HT1080 (cell line): ENCODE measurements at places on chromosomes 5 and 9.
A peak's percentile ranks its signal among the peaks of the same experiment; 100 is the strongest.

GRCh38 chr9:122287214-122287720 lies 22.6 kb downstream of the MRRF start:
- no peak for DNase-seq

- peak; percentile 61 for DNase-seq
These were observed 6.3 kb downstream of the SHB start for GRCh38 chr9:38062498-38063362.

DNA sequence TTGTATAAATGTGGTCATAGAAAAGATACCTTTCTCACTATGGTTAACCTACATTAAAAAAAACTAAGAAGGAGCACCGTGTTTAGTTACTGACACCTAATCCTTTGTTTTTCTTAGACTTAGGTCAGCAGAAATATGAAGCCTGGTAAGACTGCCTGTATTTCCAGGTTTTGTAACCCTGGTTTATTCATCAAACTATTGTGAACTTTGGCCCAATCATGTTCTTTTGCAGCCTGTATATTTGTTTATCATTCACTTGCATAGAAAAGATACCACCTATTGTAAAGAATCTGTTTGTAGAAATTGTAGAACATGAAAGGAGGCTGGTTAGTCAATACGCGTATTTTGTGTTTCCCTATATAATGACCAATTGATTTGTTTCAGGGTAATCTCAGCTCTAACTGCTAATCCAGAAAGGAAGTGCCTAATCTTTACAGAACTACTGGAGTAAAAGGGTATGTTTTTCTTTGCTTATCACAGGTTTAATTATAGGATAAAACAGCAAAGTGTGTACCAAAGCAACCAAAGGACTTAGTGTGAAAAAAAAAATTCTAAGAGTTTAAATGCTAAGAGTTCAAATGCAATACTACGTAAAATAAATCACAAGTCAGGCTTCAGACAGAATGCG lies 103.6 kb downstream of the LURAP1L start:
- DNase-seq = peak; percentile 42

- DNase-seq = peak; percentile 12
These were observed 1.8 kb upstream of the LNPEP start for GRCh38 chr5:96933764-96934707.

DNA sequence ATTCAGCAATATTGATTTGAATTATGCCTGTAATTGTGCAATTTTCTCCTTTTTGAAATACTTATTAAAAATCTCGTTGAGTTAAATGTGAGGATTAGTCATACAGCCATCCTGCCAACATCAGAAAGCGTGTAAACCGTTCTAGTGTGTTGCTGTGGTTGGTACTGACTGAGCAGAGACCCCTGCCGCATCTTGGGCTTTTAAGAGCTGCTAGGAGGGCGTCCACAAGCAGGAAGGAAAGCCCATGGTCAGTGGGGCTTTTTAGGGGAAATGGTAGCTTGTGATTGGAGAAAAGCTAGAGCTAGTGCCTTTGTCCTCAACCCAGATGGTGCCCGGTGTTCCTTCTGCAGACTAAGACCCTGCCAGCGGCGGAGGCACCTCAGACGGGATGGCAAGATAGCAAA lies 1.3 kb downstream of the SDHA start:
- DNase-seq = peak; percentile 47

- DNase-seq = no peak
These were observed 13.2 kb downstream of the P4HA2 start for GRCh38 chr5:132214491-132214890.

DNA sequence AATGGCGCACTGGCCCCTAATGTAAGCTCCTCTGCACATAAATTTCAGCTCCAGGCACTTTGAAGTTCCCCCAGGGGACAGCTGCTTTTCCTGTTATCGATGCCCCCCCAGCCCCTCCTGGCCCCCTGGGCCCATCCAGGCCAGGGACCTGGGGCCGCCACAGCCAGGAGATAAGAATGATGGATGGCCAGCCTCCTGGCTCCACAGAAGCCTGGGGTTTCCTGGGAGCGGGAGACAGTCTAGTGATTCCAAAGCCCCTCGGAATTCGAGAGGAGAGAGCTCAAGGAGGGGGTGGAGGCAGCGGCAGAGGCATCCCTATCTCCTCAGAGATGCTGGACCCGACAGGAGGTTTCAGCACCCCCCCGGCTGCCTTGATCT lies 98.4 kb upstream of the HAND1 start:
- DNase-seq = no peak

DNA sequence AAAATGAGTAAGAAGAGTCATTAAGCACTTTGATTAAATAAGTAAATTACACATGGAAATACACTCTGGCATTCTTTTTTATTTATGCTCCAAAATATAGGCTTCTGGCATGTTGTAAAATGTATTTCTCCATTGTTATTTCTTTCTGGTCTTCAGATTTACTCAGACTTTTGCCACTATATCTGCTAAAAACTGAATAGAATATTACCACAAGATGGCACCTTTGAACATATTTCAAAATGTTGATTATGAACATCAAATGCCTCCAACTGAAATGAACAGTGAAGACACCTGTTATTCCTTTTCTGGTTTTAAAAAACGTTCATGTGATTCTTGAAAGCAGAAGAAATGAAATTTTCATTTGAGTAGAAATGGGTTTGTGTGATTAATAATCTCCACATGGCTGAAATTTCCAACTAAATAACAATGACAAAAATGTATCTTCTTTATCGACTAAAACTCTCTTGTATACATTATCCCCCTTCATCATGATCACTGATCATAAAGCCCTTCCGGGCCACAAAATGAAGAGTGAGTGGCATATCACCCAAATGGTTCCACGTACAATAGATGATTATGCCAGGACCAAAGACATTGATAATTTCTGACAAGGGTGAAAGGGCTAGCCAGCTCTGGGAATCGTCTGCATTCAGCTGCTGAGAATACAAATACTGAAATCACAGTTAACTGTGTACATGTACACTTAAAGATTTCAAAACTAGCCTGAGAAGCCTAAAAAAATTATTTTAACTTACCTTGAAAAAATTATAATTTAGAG lies 23.8 kb downstream of the TYRP1 start:
- DNase-seq = peak; percentile 17

DNA sequence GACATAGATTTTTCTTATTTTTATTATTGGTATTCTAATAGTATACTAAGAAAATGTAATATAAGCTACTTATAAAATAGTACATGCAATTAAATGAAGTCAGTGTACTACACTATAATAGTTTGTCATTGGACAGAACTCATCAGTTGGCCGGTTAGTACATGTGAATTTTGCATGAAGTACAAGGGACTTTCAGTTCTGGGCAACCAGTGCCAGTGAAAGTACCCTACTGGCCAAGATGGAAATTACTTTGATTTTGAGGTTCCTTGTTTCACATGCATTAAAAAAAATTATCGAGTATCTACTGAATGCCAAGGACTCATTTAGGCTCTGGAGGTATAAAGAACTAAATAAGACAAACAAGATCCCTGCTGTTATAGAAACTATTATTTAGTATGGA lies 213.4 kb upstream of the ELL2 start:
- DNase-seq = no peak

- DNase-seq = peak; percentile 72
These were observed 32.7 kb downstream of the DMRT3 start for GRCh38 chr9:1009101-1009707.

GRCh38 chr5:76113103-76113502 lies 29.9 kb downstream of the SV2C start:
- DNase-seq = no peak

GRCh38 chr5:133838286-133838685 lies 130.1 kb downstream of the C5orf15 start:
- DNase-seq = no peak

DNA sequence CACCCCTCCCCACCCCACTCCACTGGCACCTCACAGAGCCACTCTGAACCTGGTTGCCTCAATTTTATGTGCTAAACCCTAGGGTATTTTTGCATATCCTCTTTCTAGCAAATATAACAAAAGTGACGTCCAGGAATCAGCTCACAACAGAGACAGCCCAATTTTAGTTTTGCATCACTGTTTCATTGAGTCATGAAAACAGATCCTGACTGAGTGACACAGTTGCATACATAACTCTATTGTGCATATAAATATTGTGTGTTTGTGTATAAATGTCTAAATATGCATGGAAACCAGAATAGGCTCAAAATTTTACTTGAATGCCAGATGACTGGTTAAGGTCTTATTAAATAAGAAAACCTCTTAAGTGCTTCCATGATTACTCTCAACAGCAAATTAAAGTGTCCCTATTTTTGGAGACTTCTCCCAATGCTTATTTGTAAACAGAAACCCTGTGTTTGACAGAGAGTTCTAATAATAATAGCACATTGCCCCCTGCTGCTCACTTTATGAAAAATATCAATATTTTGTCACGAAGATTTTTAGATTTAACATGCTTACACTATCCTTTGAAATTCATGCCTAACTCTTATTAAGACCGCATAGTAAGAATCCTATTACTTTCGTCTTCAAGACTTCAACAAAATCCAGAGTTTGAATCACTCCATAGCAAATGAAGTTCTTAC lies 75.5 kb upstream of the PRRC1 start:
- DNase-seq = no peak

- no peak for DNase-seq
These were observed 29.7 kb upstream of the BARX1 start for GRCh38 chr9:93984860-93985259.

- no peak for DNase-seq
These were observed 77.4 kb downstream of the KIAA0825 start for GRCh38 chr5:94540856-94541494.

DNA sequence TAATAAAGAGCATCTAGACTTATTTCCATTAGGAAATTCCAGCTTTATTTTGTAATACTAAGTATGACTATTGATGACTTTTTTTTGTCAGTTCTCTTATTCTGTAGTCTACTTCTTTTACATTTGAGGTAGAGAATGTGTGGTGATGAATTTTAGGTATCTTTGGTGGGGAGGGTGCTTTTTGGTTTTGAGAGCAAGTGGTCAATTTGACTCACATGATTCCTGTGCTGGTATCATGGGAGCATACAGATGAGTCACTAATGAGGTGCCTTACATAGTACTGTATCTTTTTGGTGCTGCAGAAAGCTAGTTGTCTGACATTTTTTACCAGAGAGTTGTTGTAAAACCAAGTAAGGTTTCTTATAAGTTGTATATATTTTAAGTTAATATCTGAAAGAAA lies 35.3 kb downstream of the ERBIN start:
- peak; percentile 48 for DNase-seq

DNA sequence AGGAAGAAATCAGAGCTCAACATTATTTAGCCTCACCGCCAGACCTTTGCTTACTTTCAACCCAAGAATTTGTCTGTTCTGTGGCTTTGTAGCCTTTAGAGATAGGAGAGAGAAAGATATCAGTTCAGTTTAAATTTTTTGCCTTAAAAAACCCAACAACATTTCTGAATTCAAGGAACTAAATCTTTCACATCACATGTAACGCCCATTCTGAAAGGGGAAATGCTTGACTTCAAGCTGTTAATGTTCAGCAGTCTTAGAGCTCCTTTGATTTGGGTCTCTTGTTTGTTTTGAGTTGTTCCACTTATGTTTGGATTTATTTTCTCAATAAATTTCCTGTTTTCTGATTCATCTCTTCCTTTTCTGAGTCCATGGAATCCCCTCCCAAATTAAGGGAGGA lies 294.5 kb downstream of the ARHGAP26 start:
- no peak for DNase-seq

DNA sequence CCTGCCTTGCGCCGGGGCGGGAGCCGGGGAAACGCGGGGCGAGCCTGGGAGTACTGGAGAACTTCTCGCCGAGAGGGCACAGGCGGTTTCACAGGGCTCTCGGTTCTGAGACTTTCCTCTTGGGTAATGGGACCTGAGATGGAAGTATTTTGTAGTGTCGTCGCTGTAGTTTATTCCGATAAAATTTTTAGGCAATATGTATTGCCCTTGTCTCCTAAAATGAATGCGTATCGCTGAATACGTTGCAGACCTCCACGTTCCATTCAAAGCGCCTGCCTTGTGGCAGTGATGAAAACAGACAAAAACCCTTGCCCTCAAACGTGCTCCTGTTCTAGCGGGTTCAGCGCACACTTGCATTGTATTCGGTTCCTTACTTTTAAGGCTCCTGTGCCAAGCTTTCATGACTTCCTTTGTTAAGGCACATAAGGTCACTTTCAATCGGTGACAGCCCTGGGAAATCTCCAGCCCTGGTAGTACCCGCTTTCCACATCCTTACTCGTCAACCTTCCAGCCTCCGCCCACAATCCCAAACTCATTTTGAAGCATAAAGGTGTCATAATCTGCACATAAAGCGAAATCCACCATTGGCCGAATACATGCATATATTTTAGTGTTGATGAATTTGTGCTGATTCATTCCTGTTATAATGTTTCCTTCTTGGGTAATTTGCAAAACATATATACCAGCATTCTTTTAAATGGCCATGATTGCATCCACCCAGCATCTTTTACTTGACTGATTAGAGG lies 694 bp downstream of the RMI1 start:
- peak; percentile 47 for DNase-seq

- no peak for DNase-seq
These were observed 107.6 kb downstream of the SIL1 start for GRCh38 chr5:139090581-139090980.

DNA sequence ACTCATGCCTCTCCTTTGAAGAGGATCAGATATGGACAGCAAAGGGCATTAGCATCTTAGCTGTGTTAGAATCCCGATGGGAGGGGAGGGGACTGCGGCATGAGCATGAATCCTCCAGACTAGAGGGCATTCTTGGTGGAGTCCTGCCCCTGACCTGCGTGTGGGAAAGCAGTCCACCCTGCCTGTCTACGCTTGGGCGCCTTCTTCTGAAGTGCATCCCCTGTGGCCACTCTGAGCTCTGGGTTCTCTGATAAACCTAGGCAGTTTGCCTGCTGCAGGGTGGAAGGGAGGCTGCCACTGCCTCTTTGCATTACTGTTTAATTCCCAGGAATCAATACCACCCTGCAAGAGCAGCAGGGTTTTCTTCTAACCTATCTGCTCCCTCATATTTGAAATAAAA lies 169.3 kb downstream of the INSYN2B start:
- DNase-seq = no peak

GRCh38 chr9:93112116-93112863 lies 16.3 kb downstream of the CARD19 start:
- DNase-seq = no peak

DNA sequence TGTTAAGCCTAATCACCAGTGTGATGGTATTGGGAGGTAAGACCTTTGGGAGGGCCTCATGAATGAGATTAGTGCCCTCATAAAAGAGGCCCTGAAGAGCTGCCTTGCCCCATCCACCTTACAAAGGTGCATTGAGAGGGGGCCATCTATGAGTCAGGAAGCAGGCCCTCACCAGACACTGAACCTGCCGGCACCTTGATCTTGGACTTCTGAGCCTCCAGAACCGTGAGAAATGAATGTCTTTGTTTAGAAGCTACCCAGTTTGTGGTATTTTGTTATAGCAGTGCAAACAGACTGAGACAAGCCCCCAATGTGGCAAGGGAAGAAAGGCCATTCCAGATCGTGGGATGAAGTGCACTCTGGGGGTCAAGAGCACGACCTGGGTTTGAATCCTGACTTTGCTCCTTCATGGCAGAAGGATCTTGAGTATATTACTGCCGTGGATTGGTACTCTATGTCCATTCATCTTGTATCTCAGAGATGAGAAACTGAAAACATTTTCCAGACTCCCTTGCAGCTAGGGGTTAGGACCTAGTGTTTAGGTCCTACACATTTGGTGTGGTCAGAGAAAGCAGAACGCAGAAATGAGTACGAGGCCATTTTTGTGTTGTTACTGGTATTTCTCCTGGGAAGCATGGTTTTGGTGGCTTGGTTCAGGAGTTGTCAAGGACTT lies 86.7 kb downstream of the PTCH1 start:
- DNase-seq = no peak

- DNase-seq = peak; percentile 92
These were observed 1237.3 kb upstream of the C9orf72 start for GRCh38 chr9:28810388-28811075.

GRCh38 chr5:63686938-63687337 lies 275.3 kb downstream of the HTR1A start:
- peak; percentile 38 for DNase-seq
